ENCODE measurements at places on chromosomes 11 and 22.

DNA sequence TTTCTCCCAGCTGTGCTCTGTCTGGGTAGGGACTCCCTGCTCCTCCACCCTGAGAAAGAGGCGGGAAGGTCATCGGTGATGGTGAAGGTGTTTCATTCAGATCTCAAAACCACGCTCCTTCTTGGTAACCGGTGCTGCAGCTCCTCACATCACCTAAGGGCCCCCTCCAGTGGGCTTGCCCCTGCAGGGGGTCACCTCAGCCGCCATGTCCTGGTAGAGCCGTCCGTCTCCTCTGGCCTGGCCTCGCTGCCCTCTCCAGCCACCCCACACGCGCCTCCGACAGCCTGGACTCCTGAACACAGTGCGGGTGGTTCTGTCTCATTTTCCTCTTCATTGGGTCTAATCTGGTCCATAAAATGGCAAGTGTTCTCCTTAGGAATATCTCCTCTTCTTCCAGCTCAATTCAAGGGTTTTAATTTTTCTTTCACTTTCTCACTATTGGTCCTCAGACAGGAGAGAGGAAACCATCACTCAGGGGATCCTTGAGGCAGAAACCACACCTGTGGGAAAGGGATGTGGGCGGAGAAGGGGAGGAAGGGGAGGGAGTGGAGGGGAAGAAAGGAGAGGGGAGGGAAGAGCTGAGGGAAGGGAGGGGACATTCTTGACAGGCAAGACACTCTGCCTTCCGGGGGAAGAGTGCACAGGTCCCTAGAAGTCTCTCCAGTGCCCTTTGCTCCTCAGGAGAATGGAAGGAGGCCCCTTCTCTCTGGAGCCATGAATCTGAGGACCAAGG is 1338.4 kb downstream of the TBC1D22A start:
- H3K4me3 ChIP-seq = peak overlapping the region; percentile 43
- no peak for DNase-seq
- peak overlapping the region; percentile 91 for H3K27ac ChIP-seq

GRCh38 chr11:132858223-132858622 is 674.1 kb downstream of the OPCML start:
- no peaks in the 10 kb centered on the region for H3K27me3 ChIP-seq
- no peak for DNase-seq
- no peak overlapping the region for H3K4me3 ChIP-seq
- no peaks in the 10 kb centered on the region for H3K4me1 ChIP-seq

DNA sequence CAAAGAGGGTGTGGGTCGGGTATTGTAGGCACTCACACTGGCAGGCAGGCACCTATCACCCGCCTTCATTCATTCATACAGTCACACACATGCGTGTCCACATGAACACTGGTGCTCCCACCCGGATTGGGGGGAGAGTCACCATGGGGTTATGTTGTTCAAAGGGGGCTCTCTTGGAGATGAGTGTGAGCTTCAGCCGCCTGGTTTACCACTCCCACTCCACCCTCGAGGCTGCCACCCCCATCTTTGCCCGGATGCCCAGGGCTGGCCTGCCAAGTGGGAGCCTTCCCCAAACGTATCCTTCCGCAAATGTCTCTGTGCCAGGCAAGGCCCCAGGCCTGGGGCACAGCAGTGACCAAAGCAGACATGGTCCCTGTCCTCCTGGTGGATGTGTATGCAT is 22.6 kb downstream of the MRGPRD start:
- no peak overlapping the region for H3K27ac ChIP-seq
- H3K36me3 ChIP-seq = peaks cover 7% of the 10 kb centered on the region
- no peak overlapping the region for H3K4me3 ChIP-seq
- DNase-seq = no peak
- H3K27me3 ChIP-seq = no peaks in the 10 kb centered on the region

- no peak for DNase-seq
- H3K27me3 ChIP-seq = no peaks in the 10 kb centered on the region
- H3K4me3 ChIP-seq = no peak overlapping the region
- H3K27ac ChIP-seq = peak overlapping the region; percentile 86
- peaks cover 10% of the 10 kb centered on the region for H3K36me3 ChIP-seq
- H3K4me1 ChIP-seq = peaks cover 91% of the 10 kb centered on the region
These were observed 61.4 kb downstream of the LIF start for GRCh38 chr22:30185129-30185528.

DNA sequence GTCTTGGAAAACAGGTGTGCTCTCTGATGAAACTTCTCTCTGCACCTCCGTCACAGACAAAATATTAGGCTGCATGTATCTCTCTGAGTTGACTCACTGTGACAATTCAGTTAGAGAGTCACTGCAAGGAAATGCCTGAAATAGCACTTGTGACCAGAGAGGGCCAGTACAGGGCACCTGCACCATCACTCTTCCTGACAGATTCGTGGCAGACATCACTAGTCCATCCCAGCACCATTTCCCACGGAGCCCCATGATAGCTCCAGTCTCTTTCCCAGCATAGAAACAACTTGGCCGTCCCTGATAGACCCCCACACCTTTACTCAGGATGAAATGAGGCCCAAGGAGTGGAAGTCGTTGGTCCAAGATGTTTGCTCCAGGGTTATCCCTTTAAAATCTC is 73.3 kb upstream of the ISX start:
- DNase-seq = no peak
- no peak overlapping the region for H3K4me3 ChIP-seq
- H3K27me3 ChIP-seq = no peaks in the 10 kb centered on the region

- no peaks in the 10 kb centered on the region for H3K4me1 ChIP-seq
- no peaks in the 10 kb centered on the region for H3K27me3 ChIP-seq
- DNase-seq = no peak
- H3K36me3 ChIP-seq = no peaks in the 10 kb centered on the region
- H3K27ac ChIP-seq = no peak overlapping the region
- no peak overlapping the region for H3K4me3 ChIP-seq
These were observed 56.1 kb downstream of the ST14 start for GRCh38 chr11:130215531-130216220.
